AG04449 (cell line): ENCODE measurements at places on chromosomes 2 and 18.

GRCh38 chr18:71028285-71028762, 739.5 kb downstream of the SOCS6 start:
- no peak for DNase-seq

- no peak for DNase-seq
Observed at GRCh38 chr2:11559066-11559785, 25.4 kb downstream of the GREB1 start.

- no peak for DNase-seq
Observed at GRCh38 chr2:120440521-120441350, 94.8 kb downstream of the INHBB start.

DNA sequence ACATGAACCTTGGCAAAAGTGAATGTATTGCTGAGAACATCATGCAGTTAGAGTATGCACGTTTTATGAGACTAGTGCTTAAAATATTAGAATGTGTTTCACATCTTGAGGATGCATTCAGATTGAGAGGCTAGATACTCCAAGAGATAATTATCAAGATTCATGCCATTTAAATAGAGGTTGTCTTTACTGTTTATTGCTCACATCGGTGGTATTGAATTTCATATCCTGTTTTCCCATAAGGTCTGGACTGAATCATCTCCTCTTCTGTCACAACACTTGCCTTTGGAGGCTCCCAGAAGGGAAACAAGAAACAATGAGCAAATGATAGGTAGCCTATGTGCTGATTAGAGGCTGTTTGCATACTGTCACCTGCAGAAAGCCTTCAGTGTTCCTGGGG, 83.8 kb downstream of the CLHC1 start:
- DNase-seq, result peak; percentile 54

GRCh38 chr2:11663427-11663826, 6.6 kb downstream of the NTSR2 start:
- no peak for DNase-seq

- DNase-seq, result no peak
Observed at GRCh38 chr2:39243469-39244123, at the start of gene CDKL4. TSS of gene CDKL4 (minus strand) at chr2:39243970.

DNA sequence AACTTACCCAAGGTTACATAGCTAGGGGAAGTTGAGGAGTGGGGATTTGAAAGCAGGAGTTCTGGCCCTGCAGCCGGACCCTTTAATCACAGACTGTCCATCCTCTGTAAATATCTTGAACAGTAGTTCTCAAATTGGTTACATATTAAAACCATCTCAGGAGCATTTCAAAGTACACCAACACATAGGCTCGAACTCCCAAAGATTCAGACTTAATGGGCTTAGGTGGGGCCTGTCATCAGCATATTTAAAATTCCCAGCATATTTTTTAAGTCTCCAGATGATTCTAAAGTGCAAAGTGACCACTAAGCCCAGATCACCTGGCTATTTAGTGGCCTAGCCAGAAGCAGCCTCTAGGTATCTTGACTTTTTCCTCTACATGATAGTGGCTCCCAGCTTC, 192.2 kb downstream of the ZNF385B start:
- DNase-seq, result no peak

DNA sequence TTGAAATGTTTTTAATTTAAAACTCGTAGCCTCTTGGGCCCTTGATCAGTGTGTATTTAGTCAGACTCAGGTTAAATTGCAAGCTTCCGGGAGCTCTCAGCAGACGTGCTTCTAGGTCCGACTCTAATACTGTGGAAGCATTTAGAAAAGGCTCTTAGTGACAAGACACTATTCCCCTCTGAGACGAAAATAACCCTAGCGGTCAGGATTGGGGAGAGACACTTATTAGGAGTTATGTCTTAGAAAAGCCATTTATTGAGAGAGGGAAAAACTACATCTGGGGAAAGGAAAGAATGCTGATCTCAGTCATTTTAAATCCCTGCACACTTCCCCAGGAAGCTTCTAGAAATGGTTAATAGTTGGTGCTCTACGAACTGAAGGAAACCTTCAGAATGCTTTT, 110.5 kb upstream of the NCK2 start:
- no peak for DNase-seq

- DNase-seq, result no peak
Observed at GRCh38 chr2:103161456-103162289, 399.8 kb downstream of the TMEM182 start.

- no peak for DNase-seq
Observed at GRCh38 chr2:33340280-33340679, 136.2 kb upstream of the RASGRP3 start.

GRCh38 chr18:31241900-31242409, 76.0 kb upstream of the DSG1 start:
- no peak for DNase-seq

GRCh38 chr2:233165895-233166661, 85.4 kb upstream of the ATG16L1 start:
- no peak for DNase-seq

GRCh38 chr2:159960414-159960813, 102.0 kb downstream of the PLA2R1 start:
- DNase-seq, result peak; percentile 52

DNA sequence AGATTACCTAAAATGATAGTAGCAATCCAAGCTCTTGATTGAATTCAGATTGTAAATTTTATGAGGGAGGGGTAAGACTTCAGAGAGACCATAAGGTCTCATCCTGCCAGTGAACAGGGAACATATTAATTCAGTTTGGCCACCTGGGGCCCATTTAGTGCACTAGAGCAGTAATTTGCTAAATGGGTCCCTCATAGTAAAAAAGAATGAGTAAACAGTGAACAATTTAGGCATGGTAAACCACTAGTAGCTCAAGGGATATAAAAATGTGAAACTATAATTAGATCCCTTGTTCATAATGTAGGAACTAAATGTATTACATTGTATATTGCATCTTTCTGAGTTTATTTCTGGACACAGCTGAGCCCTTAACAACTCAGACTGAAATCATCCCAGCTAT, 4.9 kb upstream of the PHLPP1 start:
- no peak for DNase-seq

DNA sequence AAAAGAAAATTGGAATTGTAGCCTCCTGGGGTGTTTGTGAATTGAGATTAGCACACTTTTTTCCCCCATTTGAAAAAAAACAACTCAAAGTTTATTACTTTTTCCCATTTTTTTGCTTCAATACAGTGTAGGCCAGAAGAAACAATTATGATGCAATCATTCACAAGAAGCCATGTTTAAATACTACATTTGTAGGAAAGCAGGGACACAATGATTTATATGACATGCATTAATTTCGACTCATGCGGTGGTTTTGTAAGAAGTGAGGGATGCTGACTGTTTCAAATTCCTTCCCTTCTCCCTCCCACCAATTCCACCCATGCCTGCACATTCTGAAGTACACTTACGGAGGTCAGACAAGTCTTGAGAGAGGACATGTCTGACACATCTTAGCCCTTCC, 774.2 kb upstream of the FSHR start:
- DNase-seq, result no peak

DNA sequence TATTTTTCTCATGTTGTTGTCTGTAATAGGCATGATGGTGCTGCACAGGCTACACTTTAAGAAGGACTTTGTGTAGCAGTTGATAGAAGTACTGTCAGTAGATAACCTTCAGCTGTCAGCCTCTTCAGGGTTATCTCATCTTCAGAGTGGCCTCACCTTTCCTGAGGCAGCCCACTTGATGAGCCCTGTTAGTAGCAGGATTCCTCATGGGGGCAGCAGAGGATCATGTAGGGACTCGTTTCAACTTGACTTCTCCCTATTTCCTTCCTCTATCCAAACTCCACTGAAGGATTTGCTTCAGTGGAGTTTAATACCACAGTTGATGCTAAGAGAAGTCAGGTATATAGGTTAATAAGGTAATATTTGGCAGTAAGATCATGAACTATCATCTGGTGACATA, 530.3 kb upstream of the FSIP2 start:
- DNase-seq, result no peak

GRCh38 chr2:62457556-62457955, 48.4 kb downstream of the TMEM17 start:
- no peak for DNase-seq

- DNase-seq, result no peak
Observed at GRCh38 chr18:34977838-34978532, 63.2 kb upstream of the MAPRE2 start.

GRCh38 chr18:54931152-54931551, 28.1 kb downstream of the CCDC68 start:
- DNase-seq, result no peak

GRCh38 chr18:46554406-46555080, 102.5 kb downstream of the LOXHD1 start:
- DNase-seq, result no peak

DNA sequence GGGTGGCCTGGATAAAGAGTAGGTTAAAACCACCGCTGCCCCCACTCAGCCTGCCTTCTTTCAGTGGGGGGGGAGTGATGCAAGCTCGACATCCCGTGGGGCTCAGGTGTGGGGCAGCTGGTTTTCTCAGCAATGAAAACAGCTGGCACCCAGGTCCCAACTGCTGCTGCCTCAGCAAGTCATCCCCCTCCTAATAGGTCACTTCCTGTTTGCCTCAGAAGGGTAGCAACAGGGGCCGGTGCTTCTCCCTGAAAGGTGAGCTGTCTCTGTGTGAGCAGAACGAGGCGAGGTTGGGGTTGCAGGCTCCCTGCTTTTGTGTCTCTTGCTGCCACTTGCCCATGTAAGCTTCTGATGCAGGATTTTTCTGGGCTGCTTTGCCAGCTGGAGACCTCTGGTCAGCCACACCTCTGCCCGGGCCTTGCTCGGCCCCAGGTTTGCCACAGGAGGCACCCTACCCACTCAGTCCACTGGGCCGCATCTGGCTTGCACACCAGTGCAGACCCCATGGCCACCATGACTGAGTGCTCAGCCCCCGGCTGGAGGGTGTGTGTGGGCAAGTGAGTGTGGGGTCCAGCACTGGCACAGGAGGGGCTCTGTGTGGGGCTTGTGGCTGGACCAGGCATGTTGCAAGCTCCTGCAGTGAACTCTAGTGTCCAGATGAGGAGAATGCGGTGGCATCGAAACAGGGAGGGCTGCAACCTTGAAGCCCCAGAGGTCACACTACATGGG, 11.5 kb upstream of the ASB1 start:
- DNase-seq, result no peak

GRCh38 chr2:72991980-72992733, 74.8 kb downstream of the EMX1 start:
- no peak for DNase-seq

DNA sequence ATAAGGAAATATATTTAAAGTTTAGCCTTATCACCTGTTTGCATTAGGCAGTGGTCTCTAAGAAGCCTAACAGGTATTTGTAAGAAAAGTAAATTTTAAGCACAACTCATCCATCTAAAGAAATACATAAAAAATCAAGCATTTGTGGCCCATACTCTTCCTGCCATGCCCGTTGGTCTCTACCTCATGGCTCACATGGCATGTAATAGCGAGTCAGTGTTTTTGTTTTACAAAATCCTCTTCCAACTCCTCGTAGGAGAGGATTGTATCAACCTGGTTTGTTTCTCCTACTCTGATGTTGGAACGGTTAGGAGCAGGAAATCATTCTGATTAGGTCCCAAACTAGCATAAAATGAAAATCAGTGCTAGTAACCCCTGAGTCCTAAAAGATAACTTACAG, 91.8 kb downstream of the FMNL2 start:
- no peak for DNase-seq

GRCh38 chr2:14654835-14655282, 22.3 kb downstream of the LRATD1 start:
- no peak for DNase-seq

- DNase-seq, result no peak
Observed at GRCh38 chr2:197383825-197384224, 51.0 kb downstream of the SF3B1 start.

DNA sequence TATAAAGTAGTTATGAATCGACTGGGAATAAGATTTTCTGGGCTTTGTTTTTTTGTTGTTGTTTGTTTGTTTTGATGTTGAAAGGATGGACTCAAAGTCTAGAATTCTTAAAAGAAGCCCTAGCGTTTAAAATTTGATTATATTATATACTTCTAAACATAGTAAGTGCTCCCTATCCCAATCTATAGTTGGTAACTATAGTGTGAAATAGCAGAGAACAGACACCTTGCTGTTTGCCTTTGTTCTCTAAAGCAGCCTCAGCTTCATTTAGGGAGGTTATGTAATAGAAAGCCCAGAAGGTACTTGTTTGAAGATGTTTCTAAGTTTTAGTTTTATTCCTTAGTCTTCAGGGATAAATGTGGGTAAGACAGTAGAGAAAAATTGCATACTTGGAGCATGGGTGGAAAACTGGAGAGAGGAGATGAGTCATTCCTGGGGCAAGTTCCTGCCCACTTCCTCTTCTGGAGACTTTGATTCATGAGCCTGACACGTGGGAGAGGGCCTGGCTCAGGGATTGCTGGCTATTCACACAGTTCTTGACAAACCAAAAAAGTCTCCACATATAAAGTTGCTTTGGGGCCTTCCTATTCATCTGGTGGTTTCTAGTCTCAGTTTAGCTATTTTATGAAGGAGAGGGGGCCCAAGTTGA, 131.9 kb downstream of the MYO1B start:
- peak; percentile 70 for DNase-seq

DNA sequence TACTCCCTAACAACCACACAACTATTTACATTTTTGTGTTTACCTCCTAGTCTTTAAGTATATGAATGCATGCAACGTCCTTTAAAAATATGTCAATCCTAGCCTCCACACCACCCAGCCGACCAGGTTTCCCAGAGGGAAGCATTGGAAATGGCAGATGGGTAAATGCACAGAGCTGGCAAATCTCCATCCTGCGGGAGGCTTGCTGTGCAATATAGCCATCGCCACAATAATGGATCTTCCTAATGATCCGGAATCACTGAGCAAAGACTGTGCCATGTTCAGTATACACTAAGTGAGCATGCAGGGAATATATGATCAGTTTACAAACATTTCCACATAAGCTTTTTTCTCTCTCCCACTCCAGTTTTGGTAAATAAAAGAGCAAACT, 131.8 kb downstream of the NEDD4L start:
- no peak for DNase-seq

DNA sequence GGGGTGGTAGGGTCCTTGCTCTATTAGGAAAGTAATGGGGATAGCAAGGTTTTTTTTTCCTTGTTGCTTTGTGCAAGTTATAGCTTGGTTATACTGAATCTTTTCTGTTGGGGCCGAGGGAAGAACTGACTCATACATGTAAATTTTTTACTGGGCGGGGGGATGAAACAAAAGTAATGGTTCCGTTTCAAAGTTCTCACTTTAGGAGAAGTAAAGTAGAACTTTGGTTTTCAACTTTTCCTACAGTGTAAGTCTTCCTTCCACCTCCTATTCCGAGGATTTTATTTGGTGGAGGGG, 1.1 kb downstream of the AFTPH start:
- DNase-seq, result no peak

- DNase-seq, result no peak
Observed at GRCh38 chr18:56136105-56136504, 502.3 kb downstream of the TXNL1 start.

- no peak for DNase-seq
Observed at GRCh38 chr2:39024833-39025232, 96.0 kb downstream of the SOS1 start.
